ENCODE measurements at places on chromosomes 16 and 17.

DNA sequence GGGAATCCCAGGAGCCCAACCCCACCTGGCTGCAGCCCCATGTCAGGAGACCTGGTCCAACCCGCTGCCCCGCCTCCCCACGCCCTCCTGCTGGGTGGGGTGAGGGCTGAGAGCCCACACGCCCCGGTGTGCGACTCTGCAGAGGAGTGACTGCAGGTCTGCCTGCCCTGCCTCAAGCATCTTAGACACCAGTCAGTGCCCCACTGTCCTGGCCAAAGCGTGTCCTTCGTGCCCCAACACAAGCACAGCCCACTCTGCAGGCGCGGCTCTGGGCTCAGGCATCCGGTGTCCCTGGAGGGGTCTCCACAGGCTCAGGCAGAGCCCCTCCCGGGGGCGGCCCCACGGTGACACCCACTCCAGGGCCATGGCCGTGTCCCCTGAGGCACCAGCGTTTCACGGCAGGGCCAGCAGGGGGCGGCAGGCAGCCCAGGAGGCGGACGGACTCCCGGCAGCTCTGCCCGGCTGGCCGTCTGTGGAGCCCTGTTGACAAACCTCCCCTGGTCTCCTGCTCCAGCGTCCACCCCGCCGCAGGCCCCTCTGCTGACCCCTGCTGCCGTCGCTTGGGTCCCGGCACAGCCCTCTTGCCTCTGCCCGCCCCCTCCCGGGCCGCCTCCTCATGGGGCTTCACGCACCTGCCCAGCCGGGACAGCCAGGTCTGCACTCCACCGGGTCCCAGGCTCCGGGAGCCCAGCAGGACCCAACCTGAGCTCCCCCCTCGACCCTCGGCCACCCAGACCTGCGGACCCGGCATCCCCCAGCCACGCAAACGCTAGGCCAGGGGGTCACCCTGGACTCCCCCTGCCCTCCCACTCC is 8.6 kb upstream of the UBE2I start:
- no peak for DNase-seq

DNA sequence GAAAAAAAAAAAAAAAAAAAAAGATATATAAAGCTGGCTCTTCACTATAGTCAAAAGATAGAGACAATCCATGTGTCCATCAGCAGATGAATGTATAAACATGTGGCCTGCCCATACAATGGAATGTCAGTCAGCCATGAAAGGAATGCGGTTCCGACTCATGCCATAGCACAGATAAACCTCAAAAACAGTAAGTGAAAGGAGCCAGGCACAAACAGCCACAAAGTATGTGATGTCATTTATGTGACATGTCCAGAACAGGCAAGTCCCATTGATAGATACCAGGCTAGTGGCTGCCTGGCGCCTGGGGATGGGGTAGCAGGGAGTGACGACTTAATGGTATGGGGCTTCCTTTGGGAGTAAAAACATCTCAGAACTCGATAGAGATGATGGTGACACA is 155.7 kb downstream of the CMIP start:
- DNase-seq: peak; percentile 44

DNA sequence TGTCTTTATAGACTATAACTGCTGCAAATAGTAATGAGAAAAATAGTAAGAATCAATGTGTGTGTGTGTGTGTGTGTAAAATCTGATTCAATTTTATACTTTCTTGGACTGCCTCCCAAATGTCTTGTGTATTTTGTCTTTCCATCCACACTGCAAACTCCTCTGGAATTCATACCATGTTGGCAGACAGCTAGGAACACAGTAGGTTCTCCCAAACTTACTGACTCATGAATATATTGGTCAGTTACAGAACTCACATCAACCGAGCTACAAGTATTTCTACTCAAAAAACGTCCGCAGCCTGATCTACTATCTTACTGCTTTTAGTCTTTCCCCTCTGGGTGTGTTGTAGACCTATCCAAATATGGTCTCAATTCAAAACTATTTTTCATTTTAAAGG is 542.7 kb upstream of the PSMD7 start:
- DNase-seq: no peak

- DNase-seq: no peak
These were observed 35.2 kb upstream of the SIAH1 start for GRCh38 chr16:48420437-48420836.

DNA sequence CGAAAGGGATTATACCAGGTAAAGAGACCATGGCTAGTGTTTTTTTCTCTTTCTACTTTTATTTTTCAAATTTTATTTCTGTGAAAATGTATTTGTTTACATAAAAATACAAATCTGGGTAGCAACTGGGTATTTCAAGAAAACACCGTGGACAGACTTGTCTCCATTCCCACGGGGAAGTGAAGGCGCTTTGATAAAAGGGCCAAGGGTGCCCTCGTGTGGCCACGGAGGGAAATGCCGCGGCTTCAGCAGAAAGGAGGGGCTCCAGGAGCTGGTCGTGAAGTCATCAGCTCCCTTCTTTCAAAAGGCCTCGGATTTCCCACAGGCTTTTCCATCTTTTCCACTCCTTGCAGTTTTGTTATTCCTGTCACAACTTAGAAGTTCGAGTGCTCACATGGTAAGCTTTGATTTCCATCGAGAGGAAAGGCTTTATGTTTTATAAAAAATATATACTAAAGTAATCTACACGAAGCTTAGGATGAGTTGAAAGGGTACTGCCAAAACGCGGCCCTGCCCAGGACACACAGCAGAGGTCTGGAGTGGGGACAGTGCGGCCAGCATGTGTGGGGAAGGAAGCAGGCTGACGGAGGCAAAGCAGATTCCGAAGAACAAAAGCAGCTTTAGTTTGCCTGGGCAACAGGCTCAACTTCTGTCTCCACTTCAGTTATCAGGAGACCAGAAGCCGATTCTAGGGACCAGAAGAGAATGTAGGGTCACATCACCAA is 15.3 kb upstream of the MNT start:
- DNase-seq: no peak

DNA sequence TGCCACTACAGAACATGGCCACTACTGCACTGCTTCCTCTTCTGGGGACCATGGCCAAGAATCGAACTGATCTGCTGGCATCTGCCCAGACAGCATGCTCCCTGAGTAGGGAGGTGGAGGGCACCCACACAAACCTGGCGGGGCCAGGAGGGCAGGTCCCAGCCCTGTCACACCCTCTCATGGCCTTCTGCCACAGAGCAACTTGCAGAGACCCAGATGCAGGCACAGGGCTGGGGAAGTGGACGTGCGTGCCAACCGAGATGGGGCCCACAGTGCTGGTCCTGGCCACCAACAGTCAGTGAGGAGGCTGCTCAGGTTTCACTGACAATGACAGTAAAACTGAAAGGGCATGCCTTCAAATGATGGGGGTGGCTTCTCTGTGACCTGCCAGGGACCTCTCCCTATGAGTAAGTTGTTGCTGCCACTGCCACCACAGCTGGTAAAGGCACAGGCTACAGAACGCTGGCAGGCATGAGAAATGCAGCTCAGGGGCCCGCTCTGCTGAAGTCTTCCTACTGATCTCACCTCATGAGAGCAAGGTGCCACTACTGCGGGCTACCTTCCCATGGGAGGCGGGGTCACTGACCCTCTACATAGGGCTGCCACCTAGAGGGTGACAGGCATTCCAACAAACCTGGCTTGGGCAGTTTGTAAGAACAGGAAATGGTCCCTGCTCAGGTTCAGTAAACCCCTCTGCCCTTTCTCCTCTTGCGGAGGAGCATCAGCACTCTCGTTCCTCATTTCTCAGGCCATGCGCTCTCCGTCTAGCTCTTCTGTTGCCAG is 15.5 kb downstream of the HIC1 start:
- no peak for DNase-seq

DNA sequence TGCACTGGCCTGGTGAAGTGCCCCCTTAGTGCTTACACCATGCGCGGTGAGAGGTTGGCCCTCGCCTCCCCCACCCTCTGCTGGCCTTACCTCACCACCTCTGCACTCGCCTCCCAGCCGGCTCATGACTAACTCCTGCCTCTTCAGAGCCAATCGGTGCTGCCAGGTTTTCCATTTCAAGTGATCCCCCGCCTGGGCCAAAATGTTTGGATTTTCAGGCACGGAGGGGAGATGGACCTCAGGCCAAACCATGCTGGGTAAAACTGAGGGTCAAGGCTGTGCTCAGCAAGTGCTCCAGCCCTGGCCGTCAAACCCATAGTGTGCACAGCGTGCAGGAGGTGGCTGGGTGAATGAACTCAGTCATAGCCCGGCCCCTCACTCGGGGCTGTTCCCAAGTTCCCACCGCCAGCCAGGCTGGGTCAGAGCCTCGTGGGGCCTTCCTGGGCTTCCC is 175.4 kb downstream of the SEC14L1 start:
- DNase-seq: no peak

Measured in GM04503 (cell line).